Activated naive CD8-positive, alpha-beta T cell treated with anti-CD3 and anti-CD28 coated beads, Interleukin-2, amount 10 ng/mL, durations not matched to agents 7 days and 5 days (primary cell): ENCODE measurements at places on chromosomes 4 and X. TPM values are rescaled to one million over a fixed set of nuclear protein-coding genes. Genes with fewer than 3 reads are reported as not detected.

GRCh38 chr4:66294638-66295037 is 624.3 kb upstream of the EPHA5 start:
- no peak for DNase-seq
- H3K36me3 ChIP-seq = no peaks in the 10 kb centered on the region
- no peak overlapping the region for H3K4me3 ChIP-seq
- no peaks in the 10 kb centered on the region for H3K27me3 ChIP-seq
- no peaks in the 10 kb centered on the region for H3K4me1 ChIP-seq

DNA sequence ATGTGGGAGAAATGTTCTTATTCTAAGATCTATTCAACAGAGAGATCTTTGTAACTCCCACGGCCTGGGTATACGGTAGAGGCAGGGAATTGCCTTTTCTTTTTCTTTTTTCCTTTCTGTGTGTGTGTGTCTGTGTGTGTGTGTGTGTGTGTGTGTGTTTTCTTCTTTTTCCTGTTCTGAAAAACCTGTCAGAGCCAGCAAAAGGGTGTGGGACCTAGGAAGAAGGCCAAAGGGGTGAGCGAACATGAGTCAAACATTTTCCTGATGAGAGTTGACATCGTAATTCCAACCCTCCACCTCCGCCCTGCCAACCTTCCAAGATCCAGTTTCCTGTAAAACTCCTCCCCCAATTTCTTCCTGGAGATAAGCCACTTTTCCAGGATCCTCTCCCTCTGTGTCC is 2.8 kb upstream of the CHIC2 start:
- H3K27ac ChIP-seq = no peak overlapping the region
- peaks cover 5% of the 10 kb centered on the region for H3K27me3 ChIP-seq
- DNase-seq = no peak

DNA sequence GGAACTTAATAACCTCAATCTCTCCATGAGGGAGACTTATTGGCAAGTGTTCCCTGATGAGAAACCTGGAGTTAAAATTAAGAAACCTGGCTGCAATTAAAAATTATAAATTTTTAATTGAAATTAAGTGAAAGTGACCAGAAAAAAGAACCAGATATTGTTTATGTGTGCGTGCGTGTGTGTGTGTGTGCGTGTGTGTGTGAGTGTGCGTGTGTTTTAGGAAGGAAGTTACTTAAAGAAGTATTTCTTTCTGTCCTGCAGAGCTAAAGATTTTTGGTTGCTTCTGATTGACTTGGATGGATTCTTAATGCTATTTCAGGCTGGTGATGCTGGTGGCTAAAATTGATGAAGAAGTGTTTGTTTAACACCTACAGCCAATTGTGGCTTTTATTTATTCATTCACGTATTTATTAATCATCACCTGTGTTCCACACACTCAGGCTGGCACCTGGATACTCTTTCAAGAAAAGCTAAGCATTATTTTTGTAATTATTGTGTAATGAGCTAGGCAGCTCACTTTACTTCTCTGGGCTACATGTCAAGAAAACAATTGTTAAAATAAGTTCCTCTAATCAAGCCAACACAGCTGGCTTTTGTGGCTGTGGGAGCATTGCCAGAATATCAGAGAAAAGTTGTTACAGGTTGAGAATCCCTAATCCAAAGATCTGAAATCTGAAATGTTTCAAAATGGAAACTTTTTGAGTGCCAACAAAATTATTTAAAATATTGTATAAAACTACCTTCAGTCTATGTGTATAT is 68.5 kb downstream of the CEP44 start:
- H3K4me3 ChIP-seq = no peak overlapping the region
- DNase-seq = no peak
- H3K36me3 ChIP-seq = no peaks in the 10 kb centered on the region
- H3K27me3 ChIP-seq = peaks cover 21% of the 10 kb centered on the region
- H3K4me1 ChIP-seq = no peaks in the 10 kb centered on the region
- H3K27ac ChIP-seq = no peak overlapping the region

DNA sequence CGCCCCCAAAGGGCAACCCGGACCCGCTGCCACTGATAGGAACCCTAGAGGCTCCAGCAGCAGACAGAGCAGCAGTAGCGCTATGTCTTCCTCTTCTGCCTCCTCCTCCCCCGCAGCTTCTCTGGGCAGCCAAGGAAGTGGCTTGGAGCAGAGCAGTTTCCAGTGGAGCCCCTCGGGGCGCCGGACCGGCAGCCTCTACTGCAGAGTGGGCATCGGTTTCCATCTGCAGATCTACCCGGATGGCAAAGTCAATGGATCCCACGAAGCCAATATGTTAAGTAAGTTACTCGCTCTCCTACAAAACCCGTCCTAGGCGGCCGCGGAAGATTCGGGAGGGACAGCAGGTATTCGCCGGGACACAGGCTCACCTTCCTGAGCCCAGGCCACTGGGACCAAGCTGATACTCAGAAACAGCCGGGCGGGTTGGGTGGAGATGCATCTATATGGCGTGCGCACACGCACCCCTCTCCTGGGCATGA is 477 bp downstream of the FGF5 start:
- peak overlapping the region; percentile 78 for H3K4me3 ChIP-seq
- H3K36me3 ChIP-seq = no peaks in the 10 kb centered on the region
- DNase-seq = no peak
- H3K27me3 ChIP-seq = peaks cover 84% of the 10 kb centered on the region

- H3K27ac ChIP-seq = no peak overlapping the region
- no peak overlapping the region for H3K4me3 ChIP-seq
- DNase-seq = no peak
Measured at GRCh38 chrX:42149765-42150164, 226.4 kb upstream of the CASK start.

GRCh38 chrX:17706676-17707075 is 30.6 kb upstream of the SCML1 start:
- H3K36me3 ChIP-seq = no peaks in the 10 kb centered on the region
- peaks cover 2% of the 10 kb centered on the region for H3K27me3 ChIP-seq
- no peak overlapping the region for H3K4me3 ChIP-seq
- DNase-seq = no peak
- no peaks in the 10 kb centered on the region for H3K4me1 ChIP-seq
- no peak overlapping the region for H3K27ac ChIP-seq

GRCh38 chr4:13580036-13580435 is 35.7 kb upstream of the NKX3-2 start:
- no peak overlapping the region for H3K4me3 ChIP-seq
- H3K27me3 ChIP-seq = no peaks in the 10 kb centered on the region
- no peak overlapping the region for H3K27ac ChIP-seq
- H3K36me3 ChIP-seq = peaks cover 19% of the 10 kb centered on the region

DNA sequence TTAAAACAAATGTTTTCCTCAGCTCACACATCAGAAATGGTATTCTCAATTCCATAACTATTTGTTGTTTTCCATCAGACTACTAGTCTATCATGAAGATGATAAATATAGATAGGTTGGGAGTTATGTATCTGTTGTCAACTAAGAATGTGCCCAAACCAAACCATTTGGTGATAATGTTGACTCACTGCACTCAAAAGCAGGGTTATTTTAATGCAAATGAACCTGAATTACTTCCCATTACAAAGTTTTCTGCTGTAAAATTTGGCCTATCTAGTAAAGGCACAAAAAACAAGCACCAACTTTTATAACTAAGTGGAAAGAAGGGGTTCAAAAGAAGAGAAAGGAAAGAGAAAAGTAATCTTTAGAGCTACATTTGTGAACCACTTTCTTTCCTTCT is 93.5 kb downstream of the TBCK start:
- H3K27me3 ChIP-seq = no peaks in the 10 kb centered on the region
- H3K4me3 ChIP-seq = no peak overlapping the region
- DNase-seq = no peak
- no peaks in the 10 kb centered on the region for H3K4me1 ChIP-seq
- H3K27ac ChIP-seq = no peak overlapping the region
- peaks cover 25% of the 10 kb centered on the region for H3K36me3 ChIP-seq

DNA sequence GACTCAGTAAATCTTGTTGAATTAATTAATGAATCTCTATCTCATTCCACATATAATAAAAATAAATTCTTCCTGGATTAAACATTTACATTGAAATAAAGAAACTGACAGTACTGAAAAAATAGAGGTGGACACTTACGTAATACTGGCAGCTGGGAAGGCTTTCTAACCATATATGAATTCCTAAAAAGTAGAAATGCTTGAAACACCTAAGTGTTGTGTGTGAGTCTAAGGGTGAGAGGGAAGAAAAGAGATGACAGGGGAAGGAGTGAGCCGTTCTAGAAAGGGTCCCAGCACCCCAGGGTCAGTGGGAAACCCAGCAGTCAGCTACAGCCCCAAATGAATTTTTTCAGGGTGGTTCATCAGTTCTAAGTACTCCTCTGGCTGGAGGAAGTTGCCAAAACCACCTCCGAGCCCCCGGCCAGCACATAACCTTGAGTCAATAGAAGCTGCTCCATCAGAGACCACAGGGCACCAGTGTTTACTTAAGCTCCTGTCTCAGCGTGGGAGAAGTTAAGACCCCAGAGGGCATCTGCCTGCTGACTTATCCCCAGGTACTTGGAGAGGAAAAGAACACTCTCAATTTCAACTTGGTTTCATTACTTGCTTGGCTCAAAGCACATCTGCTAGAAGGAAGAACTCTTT is 18.3 kb downstream of the GAB3 start:
- H3K4me3 ChIP-seq = peak overlapping the region; percentile 73
- DNase-seq = no peak
- peak overlapping the region; percentile 96 for H3K27ac ChIP-seq

GRCh38 chrX:69948276-69948797 is 101.4 kb downstream of the AWAT2 start:
- no peaks in the 10 kb centered on the region for H3K4me1 ChIP-seq
- H3K27me3 ChIP-seq = no peaks in the 10 kb centered on the region
- H3K36me3 ChIP-seq = no peaks in the 10 kb centered on the region
- no peak overlapping the region for H3K27ac ChIP-seq
- H3K4me3 ChIP-seq = no peak overlapping the region
- DNase-seq = no peak

GRCh38 chr4:73275318-73275654 is 16.7 kb upstream of the ANKRD17 start:
- H3K36me3 ChIP-seq = peaks cover 10% of the 10 kb centered on the region
- H3K27me3 ChIP-seq = no peaks in the 10 kb centered on the region
- no peak overlapping the region for H3K4me3 ChIP-seq

- no peaks in the 10 kb centered on the region for H3K36me3 ChIP-seq
- no peak for DNase-seq
- no peak overlapping the region for H3K4me3 ChIP-seq
- no peak overlapping the region for H3K27ac ChIP-seq
- H3K4me1 ChIP-seq = no peaks in the 10 kb centered on the region
- H3K27me3 ChIP-seq = no peaks in the 10 kb centered on the region
Measured at GRCh38 chr4:65624651-65625050, 45.6 kb downstream of the EPHA5 start.

DNA sequence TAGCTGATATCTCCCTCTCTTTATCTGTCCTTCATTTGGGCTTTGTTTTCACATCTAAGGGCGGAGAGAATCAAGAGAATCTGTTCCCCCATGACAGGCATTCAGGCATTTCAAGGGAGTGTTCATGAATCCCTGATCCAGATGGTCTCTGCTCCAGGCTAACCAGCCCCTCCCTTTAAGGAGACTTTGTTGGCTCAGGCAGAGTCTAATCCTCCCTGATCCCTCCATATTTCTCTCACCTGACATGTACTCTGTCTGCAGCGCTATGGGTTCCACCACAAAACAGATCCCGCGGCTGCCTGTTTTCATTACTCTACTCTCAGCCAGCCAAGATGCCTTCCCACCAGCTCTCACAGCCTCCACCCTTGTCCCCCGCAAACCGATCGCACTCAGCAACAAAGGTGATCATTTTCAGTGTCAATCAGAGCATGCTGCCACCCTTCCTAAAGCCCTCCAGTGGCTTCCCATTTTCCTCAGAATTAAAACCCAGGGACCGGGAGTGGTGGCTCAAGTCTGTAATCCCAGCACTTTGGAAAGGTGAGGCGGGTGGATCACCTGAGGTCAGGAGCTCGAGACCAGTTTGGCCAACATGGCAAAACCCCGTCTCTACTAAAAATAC is 30.3 kb upstream of the SLC2A9 start:
- peaks cover 13% of the 10 kb centered on the region for H3K4me1 ChIP-seq
- H3K27ac ChIP-seq = no peak overlapping the region
- peaks cover 9% of the 10 kb centered on the region for H3K36me3 ChIP-seq
- H3K27me3 ChIP-seq = no peaks in the 10 kb centered on the region
- no peak overlapping the region for H3K4me3 ChIP-seq

GRCh38 chr4:145937971-145938611 is 532 bp downstream of the ZNF827 start:
- peaks cover 24% of the 10 kb centered on the region for H3K4me1 ChIP-seq
- peak overlapping the region; percentile 90 for H3K27ac ChIP-seq
- peak overlapping the region; percentile 95 for H3K4me3 ChIP-seq

DNA sequence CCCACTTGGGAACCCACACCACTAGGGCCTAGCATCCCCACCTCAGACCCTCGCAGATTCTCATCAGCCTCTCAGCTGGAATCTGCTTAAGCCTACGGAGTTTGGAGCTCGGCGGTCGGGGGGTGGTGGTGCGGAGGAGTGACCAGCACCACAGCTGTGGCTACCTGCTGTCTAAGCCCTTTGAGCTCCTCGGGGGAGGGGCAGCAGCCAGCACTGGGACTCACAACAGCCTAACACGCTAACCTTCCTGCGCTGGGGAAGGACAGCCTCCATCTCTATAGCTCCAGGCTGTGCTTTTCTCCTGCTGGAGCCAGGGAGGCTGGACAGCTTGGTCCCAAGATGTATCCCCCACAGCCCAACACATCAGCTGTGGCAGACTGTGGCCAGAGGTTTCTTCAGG is 281.5 kb downstream of the USP46 start:
- no peak overlapping the region for H3K4me3 ChIP-seq
- no peaks in the 10 kb centered on the region for H3K36me3 ChIP-seq
- H3K27ac ChIP-seq = no peak overlapping the region
- peaks cover 9% of the 10 kb centered on the region for H3K27me3 ChIP-seq
- DNase-seq = no peak

GRCh38 chr4:120703908-120704307 is 218.6 kb downstream of the PRDM5 start:
- H3K4me1 ChIP-seq = no peaks in the 10 kb centered on the region
- no peak for DNase-seq
- H3K27ac ChIP-seq = no peak overlapping the region
- no peaks in the 10 kb centered on the region for H3K36me3 ChIP-seq
- no peak overlapping the region for H3K4me3 ChIP-seq

- no peaks in the 10 kb centered on the region for H3K36me3 ChIP-seq
- H3K27ac ChIP-seq = no peak overlapping the region
- no peak overlapping the region for H3K4me3 ChIP-seq
- no peak for DNase-seq
- H3K27me3 ChIP-seq = no peaks in the 10 kb centered on the region
- H3K4me1 ChIP-seq = no peaks in the 10 kb centered on the region
Measured at GRCh38 chr4:165922747-165923146, 49.7 kb downstream of the TLL1 start.

DNA sequence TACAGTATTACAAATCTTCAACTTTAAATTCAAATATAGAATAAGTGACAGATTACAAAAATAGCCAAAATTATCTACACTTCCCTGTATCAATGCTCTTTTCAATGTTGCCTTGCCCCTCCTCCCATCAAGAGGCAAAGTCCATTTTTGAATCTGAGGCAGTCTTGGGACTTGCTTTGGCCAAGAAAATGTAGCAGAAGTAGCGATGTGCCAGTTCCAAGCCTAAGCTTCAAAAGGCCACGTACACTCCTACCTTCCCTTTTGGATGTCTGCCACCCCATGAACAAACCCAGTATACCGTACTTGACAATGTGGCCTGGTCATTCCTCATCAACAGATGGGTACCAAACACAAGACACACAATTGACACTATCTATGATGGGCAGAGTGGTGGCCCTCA is 24.1 kb downstream of the SEC24D start:
- DNase-seq = no peak
- no peaks in the 10 kb centered on the region for H3K27me3 ChIP-seq
- peaks cover 2% of the 10 kb centered on the region for H3K4me1 ChIP-seq
- H3K27ac ChIP-seq = no peak overlapping the region
- H3K36me3 ChIP-seq = peaks cover 50% of the 10 kb centered on the region
- H3K4me3 ChIP-seq = no peak overlapping the region

INTS12 gene
- 20.3 TPM for total RNA-seq

TMEM175 gene
- total RNA-seq = 38.2 TPM

PCSK1N gene
- 0.68 TPM for total RNA-seq

WDR17 gene
- total RNA-seq = 1.2 TPM
